A549 treated with AZD2906 at 1 μM for 4 hours (cell line): ENCODE measurements at places on chromosomes 12 and 14. TPM values are rescaled to one million over a fixed set of nuclear protein-coding genes. Genes with fewer than 3 reads are reported as not detected.

The RPL41 gene
- 4,788 to 5,894 TPM (median 5,599 TPM) in 5 replicates for total RNA-seq

The LRP1 gene
- 13.3 to 15.9 TPM (median 14.0 TPM) in 5 replicates for total RNA-seq

The RPAP3 gene
- total RNA-seq: 31.9 to 50.0 TPM (median 34.5 TPM) in 5 replicates

The ASCL1 gene
- not detected in 5 replicates for total RNA-seq

The FAM181A gene
- total RNA-seq: not detected in 5 replicates

The SIX1 gene
- total RNA-seq: 5.7 to 7.5 TPM (median 6.9 TPM) in 5 replicates

The STON2 gene
- total RNA-seq: 1.5 to 2.2 TPM (median 1.7 TPM) in 5 replicates

The RBM19 gene
- 17.7 to 19.3 TPM (median 18.3 TPM) in 5 replicates for total RNA-seq

The APOF gene
- not detected in 5 replicates for total RNA-seq

The SALL2 gene
- total RNA-seq: 0.57 to 0.86 TPM (median 0.71 TPM) in 5 replicates

The C12orf42 gene
- total RNA-seq: 0.24 TPM in 1 of 5 replicates, not detected in the others

The RFX4 gene
- total RNA-seq: 0.06 to 0.18 TPM (median 0.08 TPM) in 3 of 5 replicates, not detected in the others

The PZP gene
- total RNA-seq: not detected in 5 replicates

The SLC17A8 gene
- 0.02 to 0.06 TPM in 2 of 5 replicates, not detected in the others for total RNA-seq

The TOMM20L gene
- total RNA-seq: not detected in 5 replicates

The DENND5B gene
- total RNA-seq: 10.7 to 12.9 TPM (median 12.1 TPM) in 5 replicates
